ENCODE measurements at places on chromosomes 4 and X. TPM values are rescaled to one million over a fixed set of nuclear protein-coding genes. Genes with fewer than 3 reads are reported as not detected.

- DNase-seq: peak; percentile 76
These were observed 654 bp upstream of the DDIT4L start for GRCh38 chr4:100190643-100191600.

GRCh38 chr4:6649216-6649615, 8.7 kb downstream of the MRFAP1 start:
- no peak for DNase-seq

The GAGE2A gene
- total RNA-seq: not detected

The NDST4 gene
- total RNA-seq: not detected

The CXCL8 gene
- 1.5 TPM for total RNA-seq

DNA sequence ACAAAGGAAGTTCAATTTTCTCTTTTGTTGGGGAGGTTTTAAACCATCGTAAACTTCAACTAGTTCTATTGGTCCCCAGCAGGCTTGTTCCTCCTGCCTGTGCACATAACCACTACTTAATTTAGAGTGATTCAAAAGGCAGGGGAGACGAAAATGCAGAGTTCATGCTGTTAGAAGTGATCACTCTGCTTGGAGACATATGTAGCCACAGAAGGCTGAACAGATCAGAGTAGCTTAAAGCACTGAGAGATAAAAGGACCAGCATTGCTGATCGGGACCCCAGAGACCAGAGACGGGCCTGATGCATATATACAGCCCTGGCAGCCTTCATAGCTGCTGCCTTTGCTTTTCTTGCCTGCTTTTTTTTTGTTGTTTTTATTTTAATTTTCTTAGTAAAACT, 662.0 kb upstream of the CPEB2 start:
- DNase-seq: no peak

GRCh38 chr4:105944540-105944939, 49.3 kb downstream of the NPNT start:
- no peak for DNase-seq

The HSFX2 gene
- 0.36 TPM for total RNA-seq
